ENCODE measurements at places on chromosomes 7 and 10.

DNA sequence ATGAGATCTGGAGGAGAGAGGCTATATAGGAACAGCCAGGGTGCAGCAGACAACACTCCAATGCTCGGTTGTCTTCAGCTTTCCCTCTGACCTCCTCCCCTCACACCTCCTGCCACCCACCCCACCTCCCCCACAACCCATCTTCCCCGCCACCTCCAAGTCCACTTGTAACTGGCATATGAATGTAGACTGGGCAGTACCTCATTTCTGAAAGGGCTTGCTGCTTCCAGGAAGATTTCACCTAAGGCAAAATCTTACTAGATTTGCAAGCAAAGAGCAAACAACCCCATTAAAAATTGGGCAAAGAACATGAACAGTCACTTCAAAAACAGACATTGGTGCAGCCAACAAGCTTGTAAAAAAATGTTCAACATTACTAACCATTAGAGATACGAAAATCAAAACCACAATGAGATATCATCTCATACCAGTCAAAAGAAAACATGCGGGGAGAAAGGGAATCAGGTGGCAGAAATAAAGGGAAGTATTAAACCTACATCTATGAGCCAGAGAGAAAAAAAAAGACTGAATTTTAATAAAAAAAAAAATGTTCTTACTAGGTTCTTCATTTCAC lies 164.6 kb upstream of the C1GALT1 start:
- DNase-seq, result no peak

DNA sequence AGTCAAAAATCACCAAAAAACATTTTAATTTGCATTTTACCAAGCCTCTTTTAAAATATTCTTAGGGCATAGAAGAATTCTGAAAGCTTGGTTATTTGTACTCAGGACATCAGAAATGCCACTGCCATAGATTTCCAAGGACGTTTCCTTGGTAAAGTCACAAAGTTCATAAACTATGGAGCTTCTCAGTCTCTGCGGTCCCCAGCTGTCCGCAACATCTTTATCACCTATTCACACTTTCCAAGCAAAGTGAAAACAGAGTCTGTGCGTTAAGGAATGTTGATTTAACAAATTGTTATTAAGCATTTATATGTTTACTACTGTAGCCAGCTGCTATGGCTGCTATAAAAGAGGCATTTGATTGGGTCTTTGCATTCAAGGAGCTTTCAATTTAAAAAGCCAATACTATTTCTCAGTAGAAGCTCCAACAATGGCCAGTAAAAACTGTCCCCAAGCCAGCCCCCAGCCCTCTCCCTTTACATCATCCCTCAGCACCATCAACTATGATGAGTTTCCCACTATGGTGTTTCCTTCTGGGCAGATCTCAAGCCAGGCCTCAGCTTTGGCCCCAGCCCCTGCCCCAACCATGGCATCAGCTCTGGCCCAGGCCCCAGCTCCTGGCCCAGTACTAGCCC lies 36.8 kb downstream of the CADPS2 start:
- DNase-seq, result no peak

DNA sequence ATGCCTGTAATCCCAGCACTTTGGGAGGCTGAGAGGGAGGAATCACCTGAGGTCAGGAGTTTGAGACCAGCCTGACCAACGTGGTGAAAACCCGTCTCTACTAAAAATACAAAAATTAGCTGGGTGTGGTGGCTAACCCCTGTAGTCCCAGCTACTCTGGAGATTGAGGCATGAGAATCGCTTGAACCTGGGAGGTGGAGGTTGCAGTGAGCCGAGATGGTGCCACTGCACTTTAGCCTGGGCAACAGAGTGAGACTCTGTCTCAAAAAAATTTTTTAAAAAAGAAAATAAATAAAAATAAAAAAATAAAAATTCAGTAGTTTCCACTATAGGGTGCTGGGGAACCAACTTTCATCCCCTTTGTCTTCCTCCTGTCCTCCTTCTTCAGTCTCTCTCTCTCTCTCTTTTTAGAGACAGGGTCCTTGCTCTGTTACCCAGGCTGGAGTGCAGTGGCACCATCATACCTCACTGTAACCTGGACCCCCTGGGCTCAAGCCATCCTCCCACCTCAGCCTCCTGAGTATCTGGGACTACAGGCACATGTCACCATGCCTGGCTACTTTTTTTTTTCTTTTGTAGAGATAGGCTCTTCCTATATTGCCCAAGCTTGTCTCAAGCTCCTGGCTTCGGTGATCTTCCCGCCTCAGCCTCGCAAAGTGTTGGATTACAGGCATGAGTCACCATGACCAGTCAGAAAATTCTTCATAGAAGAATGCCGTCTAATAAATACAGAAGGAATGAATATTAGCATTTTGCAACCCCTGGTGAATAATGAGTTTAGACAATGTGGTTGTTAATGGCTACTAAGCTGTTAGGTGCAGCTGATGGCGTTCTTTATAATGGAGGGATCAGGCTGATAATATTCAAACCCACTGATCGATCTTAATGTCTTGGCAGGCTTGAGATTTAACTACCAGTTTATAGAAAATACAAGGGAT lies 20.6 kb downstream of the RBM20 start:
- no peak for DNase-seq

DNA sequence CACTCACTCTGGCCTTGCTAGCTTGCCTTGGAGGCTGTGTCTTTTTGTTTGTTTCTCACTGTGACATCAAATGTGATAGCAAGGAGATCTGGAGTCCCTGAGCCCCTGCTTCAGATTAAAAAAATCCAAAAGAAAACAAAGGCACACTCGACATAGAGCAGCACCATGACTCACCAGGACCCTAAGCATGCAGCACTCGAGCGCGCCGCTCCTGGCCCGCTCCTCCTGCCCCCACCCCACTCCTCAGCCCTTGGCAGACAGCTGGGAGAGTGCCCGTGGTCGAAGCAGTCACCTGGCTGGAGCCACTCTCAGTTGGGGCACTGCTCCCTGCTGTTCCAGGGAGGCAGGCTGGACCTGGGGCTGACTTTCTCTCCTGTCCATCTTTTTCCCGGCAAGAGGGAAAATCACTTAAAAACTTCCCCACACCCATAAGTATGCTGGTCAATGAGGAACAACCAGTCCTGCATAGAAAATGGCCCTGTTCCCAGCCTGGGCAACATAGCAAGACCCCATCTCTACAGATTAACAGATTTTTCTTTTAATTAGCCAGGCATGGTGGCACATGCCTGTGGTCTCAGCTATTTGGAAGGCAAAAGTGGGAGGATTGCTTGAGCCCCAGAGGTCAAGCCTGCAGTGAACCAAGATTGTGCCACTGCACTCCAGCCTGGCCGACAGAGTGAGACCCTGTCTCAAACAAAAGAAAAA lies 128.4 kb downstream of the PAXIP1 start:
- DNase-seq, result no peak

DNA sequence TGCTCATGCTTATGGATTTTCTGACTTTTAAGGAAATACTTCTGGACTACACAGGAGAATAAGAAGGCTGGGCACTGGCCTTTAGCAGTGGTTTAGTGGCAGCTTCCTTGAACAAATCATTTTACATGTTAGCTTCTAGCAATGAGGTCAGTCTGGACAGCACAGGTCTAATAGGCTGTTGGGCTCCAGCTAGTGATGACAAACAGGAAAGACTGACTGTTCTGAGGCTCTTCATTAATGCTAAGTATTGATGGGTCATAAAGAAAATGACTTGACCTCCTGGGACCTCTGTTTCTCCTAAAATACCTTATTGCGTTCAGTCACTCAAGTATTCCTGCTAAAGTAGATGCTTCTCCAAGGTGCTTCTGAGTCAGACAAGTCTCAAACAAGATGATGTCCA lies 4.9 kb upstream of the RHOBTB1 start:
- DNase-seq, result no peak

- DNase-seq, result no peak
Measured at GRCh38 chr10:71562904-71563303, 156.7 kb downstream of the C10orf105 start.

GRCh38 chr10:13221572-13221971 lies 12.6 kb downstream of the UCMA start:
- DNase-seq, result no peak

DNA sequence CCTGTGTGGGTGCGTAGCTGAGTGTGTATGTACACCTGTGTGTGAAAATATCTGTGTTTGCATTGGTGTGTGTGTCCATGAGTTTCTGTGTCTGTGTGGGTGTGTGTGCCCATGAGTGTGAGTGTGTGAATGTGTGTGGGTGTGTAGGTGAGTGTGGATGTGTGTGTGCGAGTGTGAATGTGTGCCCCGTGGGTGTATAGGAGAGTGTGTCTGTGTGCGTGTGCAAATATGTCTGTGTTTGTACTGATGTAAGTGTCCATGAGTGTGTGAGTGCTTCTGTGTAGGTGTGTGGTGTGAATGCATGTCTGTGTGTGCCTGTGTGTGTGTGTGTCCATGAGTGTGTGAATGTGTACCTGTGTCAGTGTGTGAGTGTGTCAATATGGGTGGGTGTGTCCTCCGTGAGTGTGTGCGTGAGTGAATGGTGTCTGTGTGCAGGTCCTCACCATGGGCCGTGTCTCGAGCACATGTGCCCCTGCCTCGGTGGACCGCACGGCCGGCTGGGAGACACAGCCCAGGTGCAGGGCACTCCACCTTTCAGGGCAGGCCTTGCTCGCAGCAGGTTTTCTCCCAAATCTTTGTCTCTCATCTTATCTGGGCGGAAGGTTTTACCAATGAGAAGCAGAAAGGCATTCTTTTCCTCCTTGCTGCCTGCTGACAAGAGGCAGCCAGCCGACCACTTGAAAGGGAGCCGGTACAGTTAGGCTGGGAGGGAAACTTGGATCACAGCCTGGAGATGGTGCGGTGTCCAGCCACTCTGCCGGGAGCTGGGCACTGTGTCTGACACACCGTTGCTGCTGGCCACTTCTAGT lies 107.1 kb upstream of the FAM20C start:
- no peak for DNase-seq

DNA sequence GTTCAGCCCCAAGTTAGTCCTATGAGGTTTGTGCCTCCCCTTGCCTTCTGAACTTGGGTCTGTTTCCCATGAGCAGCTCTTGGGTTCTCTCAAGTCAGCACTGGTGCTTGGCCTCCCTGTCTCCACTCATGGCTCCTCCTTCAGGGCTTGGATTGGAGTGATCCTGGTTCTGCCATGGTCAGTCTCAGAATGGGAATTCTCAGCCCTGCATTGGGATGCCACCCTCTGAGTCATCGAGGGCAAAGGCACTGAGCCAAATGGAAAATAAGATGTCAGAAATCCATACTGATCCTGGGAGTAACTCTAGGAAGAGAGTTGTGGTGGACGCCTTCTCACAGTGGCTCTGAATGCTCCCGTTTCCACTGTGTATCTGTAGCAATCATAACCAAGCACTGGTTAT lies 233.4 kb upstream of the HABP2 start:
- DNase-seq, result no peak

DNA sequence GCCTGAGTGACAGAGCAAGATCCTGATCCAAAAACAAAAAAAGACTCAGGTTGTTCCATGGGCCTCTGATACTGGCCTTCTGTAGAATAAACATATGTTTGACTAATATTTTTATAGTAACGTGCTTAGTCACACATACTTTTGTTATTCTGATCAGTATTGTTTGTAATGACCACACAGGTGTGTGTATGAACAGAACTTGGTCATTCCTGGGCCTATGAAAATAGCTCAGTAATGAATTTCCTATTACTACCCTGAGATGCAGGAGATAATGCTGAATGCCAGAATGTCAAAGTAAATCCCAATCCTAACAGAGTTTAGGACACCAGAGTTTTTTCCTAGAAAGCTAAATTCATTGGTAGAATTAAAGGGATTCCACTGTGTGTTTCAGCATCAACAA lies 108.7 kb downstream of the DOCK4 start:
- DNase-seq, result no peak

- no peak for DNase-seq
Measured at GRCh38 chr10:53088961-53089360, 316.4 kb upstream of the MBL2 start.

- DNase-seq, result no peak
Measured at GRCh38 chr7:947391-948210, 6.9 kb downstream of the ADAP1 start.

DNA sequence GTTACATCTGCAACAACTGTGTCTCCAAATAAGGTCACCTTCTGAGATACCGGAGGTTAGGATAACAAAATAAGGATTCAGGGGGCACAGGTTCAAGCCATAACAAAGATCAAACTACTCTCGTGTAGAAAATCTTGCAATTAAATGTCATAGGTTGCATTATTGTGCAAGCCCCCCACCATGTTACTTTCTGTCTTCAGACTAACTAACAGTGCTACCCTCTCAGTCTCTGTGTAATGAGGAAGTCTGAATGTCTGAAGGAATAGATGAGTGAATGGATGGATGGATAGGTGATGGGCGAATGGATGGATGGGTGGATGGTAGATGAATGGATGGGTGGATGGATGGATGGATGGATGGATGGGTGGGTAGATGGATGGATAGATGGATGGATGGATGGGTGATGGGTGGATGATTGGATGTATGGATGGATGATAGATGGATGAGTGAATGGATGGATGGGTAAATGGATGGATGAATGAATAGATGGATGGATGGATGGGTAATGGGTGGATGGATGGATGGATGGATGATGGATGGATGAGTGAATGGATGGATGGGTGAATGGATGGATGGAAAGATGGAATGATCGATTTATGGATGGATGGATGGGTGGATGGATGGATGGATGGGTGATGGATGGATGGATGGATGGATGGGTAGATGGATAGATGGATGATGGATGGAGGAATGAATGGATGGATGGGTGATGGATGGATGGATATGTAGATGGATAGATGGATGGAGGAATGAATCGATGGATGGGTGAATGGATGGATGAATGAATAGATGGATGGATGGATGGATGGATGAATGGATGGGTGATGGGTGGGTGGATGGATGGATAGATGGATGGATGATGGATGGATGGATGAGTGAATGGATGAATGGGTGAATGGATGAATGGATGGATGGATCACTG lies 557.3 kb upstream of the FOXK1 start:
- DNase-seq, result no peak

DNA sequence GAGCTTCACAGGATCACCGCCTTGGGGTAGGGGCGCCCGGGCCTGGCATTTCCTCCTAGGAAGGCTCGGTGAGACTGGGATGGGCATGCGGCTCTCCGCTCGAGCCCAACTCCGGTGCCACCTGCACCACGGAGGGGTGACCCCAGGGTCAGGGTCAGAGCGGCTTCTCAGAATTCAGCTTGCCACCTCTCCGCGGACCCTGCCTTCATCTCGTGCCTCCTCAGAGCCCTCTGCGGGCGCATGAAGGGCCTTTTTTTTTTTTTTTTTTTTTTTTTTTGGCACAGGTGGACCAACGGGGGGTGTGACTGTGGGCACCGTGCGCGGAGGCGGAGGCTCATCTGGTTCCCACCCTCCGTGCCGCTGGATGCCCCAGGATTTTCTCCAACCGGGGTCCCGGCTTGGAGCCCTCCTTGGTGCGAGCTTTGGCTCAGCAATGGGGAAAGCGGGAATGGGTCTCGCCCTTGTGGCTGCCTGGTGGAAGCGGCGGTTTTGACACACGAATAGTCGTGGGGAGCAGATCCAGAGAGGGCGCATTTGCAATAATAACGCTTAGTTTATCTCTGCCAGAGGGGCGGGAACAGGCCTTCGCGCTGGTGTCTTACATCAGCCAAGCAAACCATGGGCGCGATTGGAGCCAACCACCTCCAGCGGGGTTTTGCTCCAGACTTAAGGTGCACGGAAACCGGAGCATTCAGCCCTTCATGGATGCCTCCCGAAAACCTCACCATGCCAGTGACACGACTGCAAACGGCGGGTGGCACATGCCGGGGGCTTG lies 5.0 kb upstream of the TNRC18 start:
- DNase-seq, result peak; percentile 71

- DNase-seq, result no peak
Measured at GRCh38 chr10:47243791-47244190, 56.2 kb upstream of the GDF10 start.
